Activated T-helper 9 cell treated with anti-CD3 and anti-CD28 coated beads, Interleukin-2, amount 50 U/mL, for 16 hours (primary cell): ENCODE measurements at places on chromosomes 2 and 18.

- DNase-seq = no peak
Measured at GRCh38 chr18:31273812-31274527, 44.0 kb upstream of the DSG1 start.

DNA sequence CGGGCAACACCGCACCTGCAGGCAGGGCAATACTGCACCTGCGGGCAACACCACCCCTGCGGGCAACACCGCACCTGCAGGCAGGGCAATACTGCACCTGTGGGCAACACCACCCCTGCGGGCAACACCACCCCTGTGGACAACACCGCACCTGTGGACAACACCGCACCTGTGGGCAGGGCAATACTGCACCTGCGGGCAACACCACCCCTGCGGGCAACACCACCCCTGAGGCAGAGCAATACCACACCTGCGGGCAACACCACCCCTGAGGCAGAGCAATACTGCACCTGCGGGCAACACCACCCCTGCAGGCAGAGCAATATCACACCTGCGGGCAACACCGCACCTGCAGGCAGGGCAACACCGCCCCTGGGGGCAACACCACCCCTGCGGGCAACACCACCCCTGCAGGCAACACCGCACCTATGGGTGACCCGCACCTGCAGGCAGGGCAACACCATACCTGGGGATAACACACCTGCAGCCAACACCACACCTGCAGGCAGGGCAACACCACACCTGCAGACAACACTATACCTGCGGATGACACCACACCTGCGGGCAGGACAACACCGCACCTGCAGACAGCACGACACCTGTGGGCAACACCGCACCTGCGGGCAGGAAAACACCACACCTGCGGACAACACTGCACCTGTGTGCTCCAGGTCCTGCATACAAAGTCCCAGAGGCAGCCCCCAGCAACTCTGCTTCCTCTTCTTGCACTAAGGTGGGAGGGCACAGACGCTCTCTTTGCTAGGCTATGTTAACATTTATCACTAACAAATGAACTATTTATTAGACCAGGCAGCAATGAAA, 57.7 kb downstream of the EIPR1 start:
- no peak for DNase-seq

DNA sequence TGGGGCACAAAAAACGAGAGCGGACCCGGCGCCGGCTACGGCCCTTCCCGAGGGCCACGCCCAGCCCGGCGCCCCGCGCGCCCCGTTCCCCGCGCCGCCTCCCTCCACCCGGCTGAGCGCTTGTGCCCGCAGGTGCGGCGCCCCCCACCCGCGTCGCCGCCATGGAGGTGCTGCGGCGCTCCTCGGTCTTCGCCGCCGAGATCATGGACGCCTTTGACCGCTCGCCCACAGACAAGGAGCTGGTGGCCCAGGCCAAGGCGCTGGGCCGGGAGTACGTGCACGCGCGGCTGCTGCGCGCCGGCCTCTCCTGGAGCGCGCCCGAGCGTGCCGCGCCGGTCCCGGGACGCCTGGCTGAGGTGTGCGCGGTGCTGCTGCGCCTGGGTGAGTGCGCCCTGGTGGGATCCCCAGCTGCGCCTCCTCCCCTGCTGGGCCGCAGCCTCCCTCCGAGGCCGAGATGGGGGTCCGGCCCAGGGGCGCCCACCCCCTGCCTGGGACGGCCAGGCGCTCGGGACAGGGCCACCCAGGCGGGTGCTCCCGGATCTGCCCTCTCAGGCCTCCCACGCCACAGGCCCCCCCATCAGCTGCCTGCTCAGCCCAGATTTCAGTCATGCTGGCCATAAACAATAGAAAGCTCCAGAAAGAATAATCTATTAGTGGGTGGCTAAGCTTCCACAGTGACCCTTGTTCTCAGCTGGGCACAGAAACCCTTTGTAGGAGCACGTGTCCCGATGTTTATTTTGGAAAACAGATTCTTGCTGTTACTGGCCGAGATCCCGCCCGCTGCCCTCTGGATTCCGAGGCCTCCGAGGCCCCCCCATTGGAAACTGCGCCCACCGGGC, 997 bp downstream of the BOK start:
- no peak for DNase-seq

DNA sequence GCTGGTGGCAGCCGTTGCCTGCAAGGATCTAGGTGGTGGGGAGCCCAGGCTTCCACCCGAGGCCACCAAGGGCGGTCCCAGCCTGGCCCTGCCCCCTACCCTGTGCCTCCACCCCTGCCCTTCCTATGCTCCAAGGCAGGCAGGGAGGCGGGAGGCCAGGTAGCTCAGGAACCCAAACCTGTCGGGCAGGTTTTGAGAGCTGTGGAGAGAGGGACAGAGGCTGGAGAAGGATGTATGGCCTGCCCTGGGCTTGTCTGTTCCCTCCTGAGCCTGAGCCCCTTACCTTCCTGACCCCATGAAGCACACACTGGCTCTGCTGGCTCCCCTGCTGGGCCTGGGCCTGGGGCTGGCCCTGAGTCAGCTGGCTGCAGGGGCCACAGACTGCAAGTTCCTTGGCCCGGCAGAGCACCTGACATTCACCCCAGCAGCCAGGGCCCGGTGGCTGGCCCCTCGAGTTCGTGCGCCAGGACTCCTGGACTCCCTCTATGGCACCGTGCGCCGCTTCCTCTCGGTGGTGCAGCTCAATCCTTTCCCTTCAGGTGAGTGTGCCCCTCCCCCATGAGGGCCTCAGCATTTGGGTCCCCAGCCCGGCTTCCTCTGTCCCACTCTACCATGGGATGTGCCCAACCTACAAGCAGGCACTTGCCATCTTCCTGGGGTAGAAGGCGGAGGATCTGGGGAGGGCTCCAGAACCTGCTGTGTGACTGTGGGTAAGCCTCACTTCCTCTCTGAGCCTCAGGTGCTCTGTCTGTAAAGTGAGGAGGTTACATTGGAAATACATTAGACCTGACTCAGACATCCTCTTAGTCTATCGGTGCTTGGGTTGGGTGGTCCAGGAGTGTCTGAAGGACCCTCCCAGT, at the start of gene PROM2:
Gene PROM2 (plus strand): TSS at position 159 of the 860 bp plus-strand sequence. CDS start 137 bp downstream, at position 296.
- DNase-seq = no peak

DNA sequence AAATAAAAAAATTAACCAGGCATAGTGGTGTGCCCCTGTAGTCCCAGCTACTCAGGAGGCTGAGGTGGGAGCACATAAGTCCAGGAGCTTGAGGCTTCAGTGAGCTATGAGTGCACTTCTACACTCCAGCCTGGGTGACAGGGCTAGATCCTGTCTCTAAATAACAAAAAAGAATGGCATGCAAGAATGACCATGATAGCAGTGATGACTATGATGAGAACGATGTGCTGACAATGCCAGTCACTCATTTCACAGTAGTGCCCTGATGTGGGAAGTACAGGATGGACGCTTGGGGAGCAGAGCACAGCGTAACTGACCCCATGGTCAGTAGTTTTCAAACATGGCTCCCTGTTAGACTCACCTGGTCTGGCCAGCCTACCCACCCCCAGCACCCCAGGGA, 139.1 kb downstream of the VAPA start:
- no peak for DNase-seq

- no peak for DNase-seq
Measured at GRCh38 chr18:71643822-71644221, 900.3 kb downstream of the CBLN2 start.

GRCh38 chr18:37871561-37871960, 306.0 kb upstream of the CELF4 start:
- no peak for DNase-seq

DNA sequence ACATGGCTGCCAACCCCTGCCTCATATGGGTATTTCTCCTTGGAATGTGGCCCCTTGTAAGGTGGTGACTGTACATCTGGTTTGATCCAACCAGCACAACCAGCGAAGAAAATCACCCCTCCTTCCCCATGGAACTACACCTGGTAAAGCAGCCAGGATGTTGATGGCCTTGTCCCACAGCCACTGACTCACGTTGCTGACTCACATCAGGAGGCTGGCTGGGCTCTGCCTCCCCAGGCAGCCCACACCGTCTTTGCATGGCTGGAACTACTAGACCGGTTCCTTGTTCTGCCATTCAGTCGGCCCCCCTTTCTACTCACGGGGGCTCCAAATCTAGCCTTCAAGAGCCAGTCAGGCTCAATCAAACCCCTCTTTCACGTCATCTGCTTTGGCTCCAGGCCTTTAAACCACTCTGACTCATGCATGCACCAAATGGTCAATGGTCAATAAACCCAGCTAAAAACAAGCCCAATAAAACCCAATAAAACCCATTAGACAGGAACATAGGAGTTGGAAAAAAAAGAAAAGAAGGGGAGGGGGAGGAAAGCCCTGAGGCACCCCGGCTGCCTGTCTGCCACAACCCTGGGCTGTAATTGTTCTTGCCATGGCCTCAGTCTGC, 114.8 kb downstream of the PLB1 start:
- peak; percentile 25 for DNase-seq

GRCh38 chr2:228705318-228705717, 523.8 kb upstream of the SPHKAP start:
- DNase-seq = no peak

DNA sequence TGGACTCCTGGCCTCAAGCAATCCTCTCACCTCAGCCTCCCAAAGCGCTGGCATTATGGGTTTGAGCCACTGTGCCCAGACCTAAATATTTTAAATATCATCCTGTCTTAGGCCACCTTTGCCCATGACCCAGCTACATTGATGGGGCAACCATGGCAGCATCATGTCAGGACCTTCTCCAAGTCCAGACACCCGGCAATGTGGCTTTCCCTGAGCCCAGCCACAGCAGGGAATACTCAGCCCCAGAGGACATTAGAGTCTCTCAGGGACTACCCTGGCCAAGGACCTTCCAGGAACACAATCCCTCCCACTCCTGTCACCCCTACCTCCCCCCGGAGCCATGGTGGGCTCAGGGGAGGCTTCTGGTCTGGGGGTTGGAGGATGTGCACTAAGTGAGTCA, 72.8 kb downstream of the SMAD7 start:
- DNase-seq = no peak

GRCh38 chr2:137444970-137445369, 519.3 kb upstream of the HNMT start:
- no peak for DNase-seq

- DNase-seq = no peak
Measured at GRCh38 chr2:41207578-41207977, 755.7 kb upstream of the SLC8A1 start.
